ENCODE measurements at places on chromosomes 2 and 18.

DNA sequence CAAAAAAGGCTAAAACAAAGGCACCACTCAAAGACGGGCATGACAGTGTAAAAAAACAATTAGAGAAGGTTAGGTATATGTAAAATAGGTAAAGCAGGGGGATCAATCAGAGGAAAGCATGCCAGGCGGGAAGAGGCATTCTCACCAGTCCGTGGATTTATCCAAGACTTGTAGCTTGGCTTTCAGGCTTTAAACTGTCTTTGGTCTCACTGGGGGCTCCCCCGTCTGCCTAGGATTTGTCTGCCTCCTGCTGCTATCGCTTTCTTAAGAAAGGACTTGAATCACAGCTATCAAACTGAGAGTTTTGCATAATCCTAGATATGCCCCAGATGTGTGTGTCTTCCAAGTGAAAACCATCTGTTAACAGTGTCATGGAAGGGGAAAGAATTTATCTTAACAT, 11.1 kb upstream of the GORASP2 start:
- no peak for DNase-seq

DNA sequence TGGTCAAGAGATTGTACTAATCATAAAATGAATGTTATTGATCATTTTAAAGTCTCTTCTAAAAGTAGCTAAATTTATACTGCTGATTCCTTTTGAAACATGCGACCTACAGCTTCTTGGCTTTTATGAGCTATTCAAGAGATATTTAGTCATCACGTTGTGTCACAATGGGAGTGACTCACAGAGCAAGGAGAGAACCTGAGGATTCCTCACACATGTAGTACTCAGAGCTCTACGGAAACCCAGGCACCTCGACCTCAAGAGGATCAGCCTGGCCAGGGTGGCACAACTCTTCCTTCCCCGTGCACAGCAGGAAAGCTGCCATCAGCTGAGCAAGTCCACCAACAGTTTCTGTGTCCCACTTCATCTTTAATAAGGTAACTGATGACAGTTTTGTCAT, at the start of gene DHRS9:
Gene DHRS9 (plus strand): TSS at position 223 of the 400 bp plus-strand sequence. CDS start 12,019 bp downstream, outside the sequence.
- DNase-seq, result no peak

GRCh38 chr2:200408428-200409316, 101.2 kb downstream of the KCTD18 start:
- DNase-seq, result no peak

DNA sequence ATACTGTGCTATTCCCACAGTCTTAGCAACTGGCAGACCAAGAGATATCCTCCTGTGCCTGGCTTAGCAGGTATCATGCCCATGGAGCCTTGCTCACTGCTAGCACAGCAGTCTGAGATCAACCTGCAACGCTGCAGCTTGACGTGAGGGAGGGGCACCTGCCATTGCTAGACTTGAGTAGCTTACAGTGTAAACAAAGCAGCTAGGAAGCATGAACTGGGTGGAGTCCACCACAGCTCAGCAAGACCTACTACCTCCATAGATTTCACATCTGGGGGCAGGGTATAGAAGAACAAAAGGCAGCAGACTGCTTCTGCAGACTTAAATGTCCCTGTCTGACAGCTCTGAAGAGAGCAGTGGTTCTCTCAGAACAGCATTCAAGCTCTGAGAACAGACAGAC, 74.8 kb downstream of the AKAIN1 start:
- no peak for DNase-seq

DNA sequence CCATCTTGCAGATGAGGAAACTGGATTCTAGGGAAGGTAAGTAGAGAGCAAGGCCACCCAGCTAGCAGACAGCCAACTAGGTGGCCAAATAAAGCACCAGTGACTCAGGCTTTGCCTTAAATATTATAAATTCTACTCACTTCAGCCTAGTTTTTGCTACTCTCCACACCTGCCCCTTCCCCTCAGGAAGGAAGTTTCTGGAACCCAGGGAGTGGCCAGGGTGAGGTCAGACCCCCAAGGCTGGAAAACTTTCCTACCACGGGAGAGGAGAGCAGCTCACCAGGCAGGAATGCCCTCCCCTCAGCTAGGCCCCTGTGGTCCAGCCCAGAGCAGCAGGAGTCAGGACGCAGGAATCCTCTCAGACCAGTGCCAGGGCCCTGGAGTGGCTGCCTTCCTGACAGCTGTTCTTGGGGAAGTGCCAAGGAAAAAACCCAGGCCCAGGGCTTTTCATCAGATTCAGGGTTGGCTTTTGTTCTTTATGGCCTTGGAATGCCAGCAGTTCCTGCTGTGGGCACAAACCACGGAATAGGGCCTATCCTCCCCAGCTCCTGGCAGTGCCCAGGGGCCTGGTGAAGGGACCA, 5.1 kb upstream of the PAX8 start:
- no peak for DNase-seq

DNA sequence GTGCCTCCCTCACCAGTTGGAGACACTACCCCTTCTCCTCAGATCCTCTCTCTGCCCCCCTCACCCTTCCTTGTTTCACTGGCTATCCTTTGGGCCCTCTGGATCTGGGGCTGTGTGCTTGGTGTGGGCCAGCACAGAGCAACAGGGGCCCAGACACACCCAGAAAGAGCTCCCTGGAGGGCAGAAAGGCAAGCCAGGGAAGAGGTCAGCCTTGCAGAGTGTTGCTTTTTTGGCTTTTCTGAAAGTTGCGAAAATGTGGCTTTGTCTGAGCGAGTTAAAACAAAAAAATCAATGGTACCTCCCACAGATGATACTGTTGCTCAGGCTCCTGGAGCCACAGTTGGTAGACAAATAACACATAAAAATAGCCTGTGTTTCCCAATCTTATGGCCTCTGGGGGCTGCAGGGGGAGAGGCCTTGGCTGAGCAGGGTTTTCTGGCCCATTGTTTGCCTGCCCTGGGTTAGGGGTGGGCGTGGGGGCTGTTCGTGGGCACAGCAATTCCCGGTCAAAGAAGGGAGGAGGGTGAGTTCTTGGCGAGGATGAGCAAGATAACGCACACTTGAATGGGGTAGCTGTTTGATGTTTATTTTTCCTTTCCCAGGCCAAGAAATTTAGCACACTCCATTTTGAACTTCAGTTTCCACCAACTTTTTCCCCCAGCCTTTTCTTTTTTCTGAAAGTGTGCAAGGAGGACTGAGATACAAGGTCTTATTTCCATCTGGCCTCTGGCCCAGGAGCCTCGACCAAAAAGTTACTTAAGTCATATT, 167.0 kb upstream of the HAAO start:
- DNase-seq, result no peak

GRCh38 chr2:176105078-176105729, 1.9 kb upstream of the HOXD11 start:
- no peak for DNase-seq

GRCh38 chr2:63249161-63249560, 198.5 kb downstream of the OTX1 start:
- DNase-seq, result no peak

GRCh38 chr2:239758279-239758877, 266.8 kb downstream of the NDUFA10 start:
- no peak for DNase-seq

DNA sequence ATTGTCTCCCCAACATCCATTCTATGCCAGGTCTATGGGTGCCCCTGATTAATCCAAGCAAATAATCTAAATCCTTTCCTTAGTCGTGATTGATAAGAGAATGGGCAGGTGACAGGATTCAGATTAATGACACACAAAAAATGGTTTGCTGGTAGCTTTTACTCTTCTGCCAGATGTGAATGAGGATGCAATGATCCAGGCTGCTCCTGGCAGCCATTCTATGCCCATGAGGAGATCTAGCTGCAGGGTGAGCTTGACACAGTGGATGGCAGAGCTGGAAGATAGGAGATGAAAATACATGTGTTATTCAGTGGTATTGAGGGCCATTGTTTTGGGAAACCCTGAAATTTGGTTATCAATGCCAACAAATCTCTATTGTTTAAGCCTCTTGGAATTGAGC, 69.7 kb downstream of the ACYP2 start:
- no peak for DNase-seq

DNA sequence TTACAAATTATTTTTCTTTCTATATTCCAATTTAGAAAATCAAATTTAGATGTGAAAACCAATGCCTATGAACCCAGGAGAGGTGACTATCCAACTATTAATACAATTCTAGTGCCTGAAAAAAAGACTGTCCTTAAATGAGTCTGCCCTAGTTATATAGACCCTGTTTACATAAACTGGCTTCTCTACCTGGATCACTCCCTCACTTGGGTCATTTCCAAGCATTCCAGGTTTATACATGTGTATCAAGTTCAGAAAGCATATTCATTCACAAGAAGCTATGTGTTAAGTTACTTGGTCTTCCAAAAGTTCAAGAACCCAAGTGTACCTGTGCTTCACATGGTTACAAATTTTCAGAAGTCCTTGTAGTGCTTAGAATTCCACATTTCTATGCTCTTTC, 8.3 kb downstream of the ZNF385B start:
- DNase-seq, result no peak

DNA sequence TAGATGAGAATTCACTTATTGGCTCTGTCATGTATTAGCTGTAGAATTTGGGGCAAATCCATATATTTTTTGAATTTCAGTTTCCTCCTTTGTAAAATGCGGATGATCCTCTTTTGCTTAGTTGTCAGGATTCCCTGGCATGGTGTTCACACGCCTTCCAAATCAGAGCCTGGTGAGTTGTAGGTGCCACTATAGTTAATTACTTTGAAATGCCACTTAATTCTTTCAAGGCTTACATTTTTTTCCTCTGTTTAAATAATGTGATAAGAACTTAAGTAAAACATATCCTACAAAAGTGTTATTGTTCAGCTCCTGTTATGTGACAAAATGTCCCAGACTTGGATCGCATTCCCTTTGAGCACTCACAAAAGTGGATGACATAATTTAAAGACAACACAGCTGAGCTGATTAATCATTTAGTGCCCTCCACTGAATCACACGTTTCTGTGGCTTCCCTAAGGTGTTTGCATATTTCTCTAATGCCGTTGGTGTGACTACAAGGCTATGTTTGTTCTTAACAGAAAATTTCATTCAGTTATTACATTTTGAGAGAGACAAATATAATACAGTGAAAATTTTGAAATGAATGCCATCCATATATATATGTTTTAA, 471.2 kb upstream of the CHST9 start:
- no peak for DNase-seq
